ENCODE measurements at places on chromosomes 6 and 20.

GRCh38 chr20:60271597-60271996, 313.4 kb downstream of the CDH26 start:
- no peak for DNase-seq

GRCh38 chr6:158780988-158781691, 38.0 kb downstream of the EZR start:
- no peak for DNase-seq

DNA sequence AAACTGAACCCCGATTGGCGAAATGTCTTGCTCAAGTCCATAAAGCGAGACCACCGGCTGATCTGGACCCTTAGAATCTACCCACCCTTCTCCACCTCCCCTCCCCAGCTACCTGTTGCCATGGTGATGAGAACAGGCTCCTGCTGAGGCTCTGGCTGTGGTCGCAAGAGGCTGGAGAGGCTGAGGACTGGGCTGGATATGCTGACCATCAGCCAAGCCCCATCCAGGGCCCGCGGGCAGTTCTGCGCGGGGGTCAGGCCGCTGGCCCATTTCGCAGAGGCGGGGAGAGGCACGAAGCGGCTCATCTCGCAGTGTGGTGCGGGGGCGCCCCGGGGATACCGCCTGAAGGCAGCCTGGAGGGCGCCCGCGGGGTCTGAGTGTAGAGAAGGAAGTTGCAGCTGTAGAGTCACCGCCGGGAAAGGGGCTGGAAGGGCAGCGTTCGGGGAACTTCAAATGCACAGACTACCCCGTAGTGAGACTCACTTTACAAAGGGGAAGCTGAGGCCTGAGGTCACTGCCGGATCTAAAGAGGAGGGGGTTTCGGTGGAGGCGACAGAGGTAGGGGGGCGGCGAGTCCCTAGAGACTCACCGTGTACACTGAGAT, 671 bp downstream of the TAPBP start:
- DNase-seq = peak; percentile 42

- no peak for DNase-seq
These were observed 79.8 kb downstream of the QKI start for GRCh38 chr6:163494279-163494727.

DNA sequence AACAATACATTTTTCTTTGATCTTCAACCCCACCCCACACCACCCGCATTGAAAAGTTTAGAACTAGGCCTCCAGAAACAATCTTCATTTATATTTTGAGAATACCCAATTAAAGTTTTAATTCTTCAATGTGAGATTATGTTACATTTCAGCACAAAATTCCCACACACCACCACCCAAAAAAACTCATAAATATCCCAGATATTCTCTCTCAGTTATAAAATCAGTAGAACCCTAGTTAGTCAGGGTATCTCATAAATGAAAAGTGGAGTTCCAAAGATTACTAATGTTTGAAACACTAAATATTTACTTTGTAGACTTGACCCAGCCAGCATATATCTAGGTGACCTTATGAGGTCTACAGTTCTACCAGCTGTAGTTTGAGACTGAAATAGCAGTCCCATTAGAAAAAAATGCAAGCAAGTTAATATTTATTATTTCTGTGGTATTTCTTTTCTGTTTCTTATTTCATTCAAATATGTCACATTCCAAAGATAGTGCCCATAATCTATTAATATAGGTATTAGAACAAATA, 371.0 kb downstream of the TENT5A start:
- DNase-seq = no peak

GRCh38 chr20:40900666-40901215, 127.9 kb upstream of the TOP1 start:
- DNase-seq = no peak

- DNase-seq = peak; percentile 9
These were observed 129.7 kb upstream of the AKAP12 start for GRCh38 chr6:151109869-151110575.

- DNase-seq = no peak
These were observed 1.8 kb upstream of the WRNIP1 start for GRCh38 chr6:2763345-2763841.

DNA sequence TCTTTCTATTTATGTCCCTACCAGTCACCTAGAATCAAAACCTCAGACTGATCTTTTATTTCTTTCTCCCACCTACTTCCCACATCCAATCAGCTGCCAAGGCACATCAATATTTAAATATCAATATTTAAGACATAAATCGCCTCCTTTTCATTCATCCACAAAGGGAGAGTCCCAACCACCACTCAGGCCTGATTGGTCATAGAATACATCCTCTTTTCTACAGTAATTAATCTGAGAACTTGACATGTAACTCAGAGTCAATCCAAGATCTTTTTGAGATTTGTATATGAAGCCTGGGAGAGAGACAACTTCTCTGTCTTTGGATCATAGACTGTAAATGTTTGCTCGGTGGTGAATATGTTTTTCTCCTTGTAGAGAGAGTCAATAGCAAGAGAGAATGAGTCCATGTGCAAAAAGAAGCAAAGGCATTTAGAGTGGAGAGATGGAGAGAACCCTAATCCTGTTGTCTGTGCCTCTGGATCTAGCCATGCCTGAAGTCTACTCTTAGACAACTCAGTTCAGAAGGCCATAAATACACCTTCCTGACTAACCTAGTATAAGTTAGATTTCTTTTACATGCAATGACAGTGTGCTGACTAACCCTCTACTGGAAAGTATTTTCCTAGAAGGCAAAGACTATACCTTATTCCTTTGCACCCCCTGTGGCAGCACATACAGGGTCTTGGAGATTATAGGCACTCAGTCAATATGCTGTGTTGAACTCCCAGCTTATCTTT, 12.1 kb upstream of the NEDD9 start:
- no peak for DNase-seq

- no peak for DNase-seq
These were observed 4.1 kb upstream of the TRIM27 start for GRCh38 chr6:28927846-28928245.

- peak; percentile 36 for DNase-seq
These were observed 8.8 kb downstream of the FOXC1 start for GRCh38 chr6:1618311-1619097.

- no peak for DNase-seq
These were observed 7.1 kb downstream of the UQCC2 start for GRCh38 chr6:33704215-33705066.

DNA sequence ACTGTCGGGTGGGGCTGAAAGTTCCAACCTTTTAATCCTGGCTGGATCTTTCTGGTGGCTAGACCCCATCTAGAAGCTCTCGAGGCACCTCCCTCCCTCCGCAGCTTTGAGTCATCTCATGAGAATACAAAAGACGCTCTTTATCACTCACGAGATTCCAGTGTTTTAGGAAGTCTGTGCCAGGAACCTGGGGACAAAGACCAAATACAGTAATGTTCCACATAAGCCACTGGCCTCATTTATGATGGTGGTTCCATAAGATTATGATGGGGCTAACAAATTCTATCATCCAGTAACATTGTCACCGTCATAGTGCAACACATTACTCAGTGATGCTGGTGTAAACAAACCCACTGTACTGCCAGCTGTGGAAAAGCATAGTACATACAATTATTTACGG, 48.7 kb downstream of the NCOA7 start:
- no peak for DNase-seq

DNA sequence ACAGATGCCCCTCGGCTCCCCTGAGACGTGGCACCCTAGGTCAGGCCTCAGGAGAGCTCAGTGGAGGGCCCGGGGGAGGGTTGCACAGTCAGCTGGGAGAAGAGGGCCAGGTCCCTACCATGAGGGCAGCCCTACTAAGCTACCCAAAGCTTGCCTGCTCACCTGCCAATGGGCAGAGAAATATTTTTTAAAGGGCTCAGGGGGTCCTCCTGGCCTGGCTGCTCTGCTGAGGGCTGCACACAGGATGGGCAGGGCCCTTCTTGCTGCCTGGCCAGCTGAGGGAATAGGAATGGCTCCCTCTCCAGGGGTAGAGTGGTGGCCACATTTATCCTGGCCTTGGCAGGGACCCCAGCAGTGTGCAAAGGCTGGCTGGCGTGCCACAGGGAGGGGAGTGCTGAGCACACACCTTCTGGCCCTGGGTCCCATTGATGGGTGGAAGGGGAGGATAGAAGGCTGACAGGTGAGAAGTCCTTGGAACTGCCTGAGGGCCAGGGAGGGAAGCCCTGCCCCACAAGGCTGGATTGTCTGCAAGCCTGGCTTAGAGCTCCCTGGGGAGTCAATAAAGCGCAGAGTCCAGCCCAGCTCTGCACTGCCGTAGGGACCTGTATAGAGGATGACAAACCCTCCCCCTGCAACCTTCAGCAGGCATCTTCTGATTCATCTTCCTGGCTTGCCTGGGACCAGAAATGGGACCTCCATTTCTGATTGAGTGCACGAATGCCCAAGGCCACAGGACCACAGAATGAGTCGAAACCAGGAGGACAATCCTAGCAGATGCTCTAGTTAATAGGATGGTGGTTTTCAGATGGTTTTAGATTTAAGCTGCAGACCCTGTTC, 62.1 kb downstream of the NOL4L start:
- DNase-seq = peak; percentile 22

- no peak for DNase-seq
These were observed 52.5 kb downstream of the SSR1 start for GRCh38 chr6:7260291-7261031.

- no peak for DNase-seq
These were observed 128.2 kb upstream of the SIM1 start for GRCh38 chr6:100592929-100593328.

DNA sequence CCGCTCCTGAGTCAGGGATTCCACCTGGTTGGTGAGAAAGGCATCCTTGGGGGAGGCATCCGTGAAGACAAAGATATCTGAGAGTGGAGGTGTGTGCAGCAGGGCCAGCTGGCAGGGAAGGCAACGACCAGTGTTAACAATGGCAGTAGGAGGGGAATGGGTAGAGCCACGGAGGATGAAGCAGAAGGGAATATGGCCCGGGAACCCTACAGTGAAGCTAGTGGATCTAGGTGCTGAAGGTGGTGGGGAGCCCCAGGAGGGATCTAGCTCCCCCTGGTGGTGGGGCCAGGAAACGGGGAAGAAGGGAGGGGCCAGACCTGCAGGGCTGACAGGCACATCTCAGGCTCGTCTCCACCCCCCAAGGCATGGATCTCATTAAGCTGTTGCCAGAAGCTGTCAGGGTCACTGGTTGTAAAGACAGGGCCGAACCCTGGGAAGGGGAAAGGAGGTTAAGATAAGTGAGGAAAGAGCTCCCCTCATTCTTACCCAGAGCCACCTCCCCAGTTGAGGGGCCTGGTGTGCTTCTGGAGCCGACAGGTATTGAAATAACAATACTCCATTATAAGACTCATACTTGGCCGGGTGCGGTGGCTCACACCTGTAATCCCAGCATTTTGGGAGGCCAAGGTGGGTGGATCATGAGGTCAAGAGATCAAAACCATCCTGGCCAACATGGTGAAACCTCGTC, 7.3 kb downstream of the VWA7 start:
- DNase-seq = peak; percentile 53

- no peak for DNase-seq
These were observed 113.0 kb upstream of the RREB1 start for GRCh38 chr6:6994796-6995195.

GRCh38 chr6:42624601-42625000, 60.8 kb downstream of the UBR2 start:
- DNase-seq = no peak

DNA sequence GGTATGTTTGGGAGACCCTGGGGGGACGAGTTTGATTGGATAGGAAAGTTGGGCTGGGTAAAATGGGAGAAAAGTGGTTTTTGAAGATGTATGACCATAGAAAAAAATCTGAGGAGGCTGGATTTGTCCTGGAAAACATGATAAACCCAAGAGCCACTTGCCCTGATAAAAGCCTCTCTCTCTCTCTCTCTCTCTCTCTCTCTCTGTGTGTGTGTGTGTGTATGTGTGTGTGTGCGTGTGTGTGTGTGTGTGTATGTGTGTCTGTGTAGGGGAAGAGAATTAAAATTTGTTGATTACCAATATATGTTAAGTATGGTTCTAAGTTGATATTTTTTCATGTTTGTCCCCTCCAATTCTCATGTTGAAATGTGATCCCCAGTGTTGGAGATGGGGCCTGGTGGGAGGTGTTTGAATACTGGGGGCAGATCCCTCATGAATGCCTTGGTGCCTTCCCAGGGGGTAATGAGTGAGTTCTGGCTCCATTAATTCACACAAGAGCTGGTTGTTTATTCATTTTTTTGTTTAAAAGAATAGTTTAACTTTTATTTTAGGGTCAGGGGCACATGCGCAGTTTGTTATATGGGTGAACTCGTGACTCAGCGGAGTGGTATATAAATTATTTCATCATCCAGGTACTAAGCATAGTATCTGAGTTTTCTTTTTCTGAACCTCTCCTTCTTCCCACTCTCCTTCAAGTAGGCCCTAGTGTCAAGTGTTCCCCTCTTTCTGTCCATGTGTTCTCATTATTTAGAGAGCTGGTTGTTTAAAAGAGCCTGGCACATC, 208.8 kb downstream of the TFAP2B start:
- DNase-seq = peak; percentile 74

DNA sequence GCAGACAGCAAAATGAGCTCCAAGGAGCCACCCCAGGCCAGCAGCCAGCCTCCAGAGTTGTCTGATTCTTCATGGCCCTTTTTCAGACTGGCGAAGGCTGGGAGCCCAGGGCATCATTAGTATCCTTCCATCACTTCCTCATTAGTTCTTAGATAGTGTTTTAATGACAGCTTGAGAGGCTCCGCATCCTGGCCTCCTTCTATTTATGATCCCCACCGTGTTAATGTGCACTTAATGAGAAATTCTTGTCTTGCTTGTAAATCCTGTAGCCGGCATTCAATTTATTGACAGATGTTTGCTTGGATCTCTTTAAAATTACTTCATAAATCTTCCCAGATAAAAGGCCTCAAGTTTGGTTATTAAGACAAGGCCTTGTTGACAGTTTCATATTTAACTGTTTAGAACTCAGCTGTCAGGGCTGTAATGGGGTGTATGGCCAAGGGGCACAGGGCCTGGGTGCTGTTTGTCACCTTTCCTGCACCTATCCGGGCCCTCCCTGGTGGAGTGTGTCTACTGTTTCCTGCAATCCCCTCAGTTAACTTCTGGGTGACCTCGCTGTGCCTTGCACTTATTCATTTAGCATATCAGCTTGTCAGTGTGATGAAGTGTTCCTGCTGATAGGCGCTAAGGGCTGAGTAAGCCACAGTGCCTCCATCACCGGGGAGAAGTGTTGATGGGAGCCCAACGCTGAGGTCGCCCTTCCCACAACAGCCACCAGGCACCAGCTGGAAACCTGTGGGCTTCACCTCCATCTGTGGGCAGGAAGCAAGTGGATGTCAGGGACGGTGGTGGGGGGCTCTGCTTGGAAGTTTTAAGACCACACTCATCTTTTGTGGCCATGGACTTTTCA, 169.3 kb downstream of the TSHZ2 start:
- DNase-seq = no peak

GRCh38 chr6:72966628-72967280, 258.5 kb downstream of the KHDC1L start:
- DNase-seq = no peak

- DNase-seq = peak; percentile 40
These were observed 14.9 kb upstream of the TTPAL start for GRCh38 chr20:44460795-44461141.

GRCh38 chr6:15439410-15440025, 193.6 kb downstream of the JARID2 start:
- DNase-seq = peak; percentile 39

- no peak for DNase-seq
These were observed 10.5 kb downstream of the PIGT start for GRCh38 chr20:45426320-45427016.

Measured in iris pigment epithelial cell (primary cell).